ENCODE measurements at places on chromosomes 16 and 17.

DNA sequence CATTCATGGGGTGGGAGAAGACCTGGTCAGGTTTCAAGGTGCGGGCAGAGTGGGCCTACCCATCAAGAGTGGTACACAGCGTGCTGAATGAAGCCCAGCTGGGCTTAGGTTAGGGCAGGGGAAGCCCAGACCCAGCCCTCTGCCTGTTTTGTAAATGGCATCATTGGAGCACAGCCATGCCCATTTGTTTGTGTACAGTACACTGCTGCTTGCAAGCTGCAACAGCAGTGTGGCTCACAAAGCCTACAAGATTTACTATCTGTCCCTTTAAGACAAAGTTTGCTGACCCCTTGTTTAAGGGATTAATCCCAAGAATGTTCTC, 230.1 kb upstream of the TNRC6C start:
- DNase-seq: no peak

DNA sequence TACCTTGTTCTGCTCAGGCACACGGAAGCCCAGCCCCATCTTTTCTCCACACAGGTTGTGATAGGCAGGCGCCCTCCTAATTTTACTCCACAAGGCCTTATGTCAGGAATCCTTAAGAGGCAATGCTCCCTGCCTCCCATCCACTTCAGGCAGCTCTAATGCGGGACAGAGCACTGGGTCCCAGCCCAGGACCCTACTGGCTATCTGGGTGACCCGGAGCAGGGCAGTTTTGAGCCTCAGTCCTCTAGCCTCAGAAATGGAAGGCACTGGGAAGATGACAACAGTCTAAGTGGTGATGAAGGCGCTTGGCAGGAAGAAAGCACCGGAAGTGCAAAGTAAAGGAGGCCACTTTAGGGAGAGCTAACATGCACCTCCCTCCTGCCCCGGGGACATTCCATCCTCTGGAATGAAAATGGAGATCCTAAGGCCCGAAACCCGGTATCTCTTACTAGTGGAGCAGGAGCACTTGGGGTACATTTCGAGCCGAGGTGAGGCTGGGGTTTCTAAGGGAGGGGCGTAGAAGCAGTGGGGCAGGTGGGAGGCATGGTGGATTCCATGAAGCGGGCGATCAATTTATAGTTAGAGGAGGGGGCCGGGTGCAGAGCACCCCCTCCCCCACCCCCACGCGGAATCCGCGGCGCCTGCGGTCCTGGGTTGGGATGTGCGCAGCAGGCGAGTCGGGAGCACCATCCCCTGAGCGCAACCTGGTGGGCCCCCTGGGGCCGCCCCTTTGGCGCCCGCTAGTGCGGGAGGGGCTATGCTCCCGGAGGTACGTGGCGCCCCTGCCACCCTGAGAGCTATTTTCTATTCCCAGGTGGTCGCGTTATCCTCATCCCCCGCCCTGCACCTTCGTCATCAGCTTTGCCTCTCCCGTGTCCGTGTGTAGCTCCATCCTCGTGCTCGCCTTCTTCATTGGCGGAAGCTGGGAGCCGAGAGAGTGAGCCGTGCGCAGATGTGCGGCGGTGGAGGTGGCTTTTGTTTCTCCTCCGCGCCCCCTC, 4.9 kb downstream of the MT1F start:
- no peak for DNase-seq

- peak; percentile 31 for DNase-seq
Measured at GRCh38 chr17:38352245-38353085, 821 bp downstream of the SOCS7 start.

GRCh38 chr17:48030531-48030930, 7.1 kb downstream of the COPZ2 start:
- no peak for DNase-seq

- DNase-seq: no peak
Measured at GRCh38 chr16:86025706-86026105, 126.7 kb downstream of the IRF8 start.

DNA sequence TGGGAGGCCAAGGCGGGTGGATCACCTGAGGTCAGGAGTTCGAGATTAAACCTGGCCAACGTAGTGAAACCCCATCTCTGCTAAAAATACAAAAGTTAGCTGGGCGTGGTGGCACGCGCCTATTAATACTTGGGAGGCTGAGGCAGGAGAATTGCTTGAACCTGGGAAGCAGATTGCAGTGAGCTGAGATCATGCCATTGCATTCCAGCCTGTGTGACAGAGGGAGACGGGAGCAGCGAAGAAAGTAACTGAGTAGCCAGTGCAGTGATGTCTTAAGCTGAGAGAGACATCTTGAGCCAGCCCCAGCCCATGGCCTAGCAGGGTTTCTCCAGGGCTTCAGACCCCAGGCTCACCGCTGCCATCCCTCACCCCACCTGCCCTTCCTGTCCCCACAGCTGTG, 9.8 kb upstream of the SMIM5 start:
- no peak for DNase-seq

GRCh38 chr17:16516594-16517051, 24.6 kb upstream of the LRRC75A start:
- peak; percentile 46 for DNase-seq

- no peak for DNase-seq
Measured at GRCh38 chr17:61127960-61128359, 271.7 kb upstream of the TBX2 start.

GRCh38 chr16:751152-752006, 9.2 kb upstream of the MSLN start:
- no peak for DNase-seq

DNA sequence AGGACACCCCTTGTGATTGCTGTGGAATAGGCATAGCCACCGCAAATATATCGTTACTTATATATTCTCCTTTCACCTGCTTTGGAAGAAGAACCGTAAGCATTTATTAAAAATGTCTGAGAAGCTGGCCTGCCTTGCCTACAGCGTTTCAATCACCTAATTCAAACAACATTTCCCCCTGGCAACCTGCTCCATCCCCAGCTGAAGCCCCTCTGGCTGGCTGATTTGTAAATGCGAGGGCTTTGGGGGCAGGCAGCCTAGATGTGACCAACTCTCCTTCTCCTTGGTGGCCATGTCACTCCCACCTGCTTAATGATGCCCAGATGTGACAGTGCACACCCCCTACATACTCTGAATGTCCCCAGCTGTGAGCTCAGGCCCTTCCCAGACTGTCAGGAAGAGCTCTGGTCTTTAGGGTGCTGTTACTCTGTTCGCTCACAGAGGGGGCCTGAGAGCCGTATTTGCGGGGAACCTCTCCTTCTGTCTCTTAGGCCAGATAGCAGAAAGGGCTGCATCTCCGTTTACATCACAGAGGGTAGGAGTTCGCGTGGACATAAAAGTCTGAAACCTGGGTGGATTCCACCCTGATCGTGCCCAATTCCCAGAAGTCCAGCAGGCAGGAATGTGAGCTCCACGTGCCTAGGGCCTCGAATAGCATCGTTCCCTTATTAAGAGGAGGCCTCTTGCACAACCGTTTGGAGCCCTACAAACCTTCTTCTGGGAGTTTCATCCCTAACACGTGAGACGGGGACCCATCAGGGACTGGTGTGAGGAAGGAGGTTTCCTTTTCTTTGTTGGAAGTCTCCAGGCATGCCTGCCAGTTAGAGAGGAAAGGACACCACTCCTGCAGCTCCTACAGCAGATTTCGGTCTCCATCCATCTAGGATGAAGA, 2.4 kb upstream of the SDK2 start:
- DNase-seq: no peak

DNA sequence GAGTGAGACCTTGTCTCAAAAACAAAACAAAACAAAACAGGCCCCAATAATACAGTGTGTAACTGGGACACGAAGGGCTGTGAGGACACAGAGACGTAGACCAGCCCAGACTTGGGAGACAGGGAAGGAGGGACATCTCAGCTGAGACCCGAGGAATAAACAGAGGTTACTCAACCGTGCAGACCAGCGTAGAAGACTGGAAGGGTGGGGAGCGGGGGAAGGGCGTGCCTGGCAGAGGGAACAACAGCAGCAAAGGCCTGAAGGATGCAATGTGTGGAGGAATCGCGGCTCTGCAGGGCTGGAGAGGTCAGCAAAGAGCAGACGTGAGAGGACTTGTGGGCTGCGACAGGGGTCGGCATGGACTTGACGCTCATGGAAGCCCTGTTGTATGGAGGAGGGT, 11.6 kb upstream of the CES4A start:
- DNase-seq: no peak

DNA sequence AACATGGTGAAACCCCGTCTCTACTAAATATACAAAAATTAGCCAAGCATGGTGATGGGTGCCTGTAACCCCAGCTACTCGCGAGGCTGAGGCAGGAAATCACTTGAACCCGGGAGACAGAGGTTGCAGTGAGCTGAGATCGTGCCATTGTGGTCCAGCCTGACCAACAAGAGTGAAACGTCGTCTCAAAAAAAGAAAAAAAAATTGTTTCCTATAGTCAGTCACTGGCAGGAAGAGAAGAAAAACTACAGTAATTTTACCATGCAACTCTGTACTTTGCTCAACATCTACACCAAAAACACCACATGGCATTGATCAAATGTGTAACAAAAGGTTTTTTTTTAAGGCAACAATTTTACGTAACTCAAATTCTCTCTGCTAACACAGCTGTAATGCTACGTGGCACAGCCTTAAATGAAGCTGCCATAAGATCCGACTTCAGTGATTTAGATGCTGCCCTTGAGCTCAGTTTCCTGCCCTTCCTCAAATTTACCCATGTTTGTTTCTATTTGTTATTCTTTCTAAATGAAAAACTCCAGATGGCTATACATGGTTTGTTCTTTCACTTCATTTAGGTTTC, 40.2 kb downstream of the CNOT1 start:
- DNase-seq: no peak

- DNase-seq: no peak
Measured at GRCh38 chr16:80463326-80463725, 77.5 kb upstream of the DYNLRB2 start.

GRCh38 chr16:87584271-87584670, 18.0 kb upstream of the JPH3 start:
- no peak for DNase-seq

DNA sequence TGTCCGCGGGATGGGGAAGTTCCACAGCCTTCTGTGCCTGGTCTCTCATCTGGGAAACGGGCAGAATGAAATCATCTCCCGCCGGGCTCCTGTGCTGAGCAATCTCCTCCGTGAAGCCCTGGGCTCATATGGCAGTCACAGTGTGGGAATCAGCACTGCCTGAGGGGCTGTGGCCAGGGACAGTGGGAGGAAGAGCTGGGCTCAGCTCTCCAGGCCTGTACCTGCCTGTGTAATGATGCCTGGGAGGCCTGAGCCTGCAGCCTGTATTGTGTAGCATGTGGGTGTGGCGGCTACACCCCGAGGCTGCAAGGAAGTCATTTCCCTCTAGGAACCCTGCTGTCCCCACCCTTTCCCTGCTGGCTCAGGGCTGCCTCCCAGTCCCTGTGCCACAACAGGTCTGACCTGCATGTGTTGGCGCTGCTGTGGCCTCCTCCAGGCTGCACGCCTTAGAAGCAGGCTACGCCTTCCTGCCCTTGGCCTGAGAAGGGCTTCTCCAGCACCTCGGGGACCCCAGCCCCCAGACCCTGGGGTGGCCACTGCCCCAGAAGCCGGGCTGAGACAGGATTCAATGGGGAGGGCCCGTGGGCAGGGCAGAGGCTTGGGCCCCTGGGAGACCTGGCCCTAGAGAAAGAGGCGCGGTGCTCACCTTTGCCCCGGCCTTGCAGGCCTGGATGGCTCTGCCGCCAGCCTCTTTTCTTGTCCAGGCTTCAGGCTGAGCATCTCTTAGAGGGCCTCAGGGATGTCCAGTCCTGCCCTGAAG, 2.1 kb downstream of the ITGB4 start:
- DNase-seq: peak; percentile 69

- DNase-seq: no peak
Measured at GRCh38 chr16:88479793-88480760, 27.0 kb downstream of the ZFPM1 start.

- no peak for DNase-seq
Measured at GRCh38 chr16:16076423-16076813, 127.0 kb downstream of the ABCC1 start.

GRCh38 chr17:44912763-44913544, 2.3 kb downstream of the GFAP start:
- DNase-seq: no peak

DNA sequence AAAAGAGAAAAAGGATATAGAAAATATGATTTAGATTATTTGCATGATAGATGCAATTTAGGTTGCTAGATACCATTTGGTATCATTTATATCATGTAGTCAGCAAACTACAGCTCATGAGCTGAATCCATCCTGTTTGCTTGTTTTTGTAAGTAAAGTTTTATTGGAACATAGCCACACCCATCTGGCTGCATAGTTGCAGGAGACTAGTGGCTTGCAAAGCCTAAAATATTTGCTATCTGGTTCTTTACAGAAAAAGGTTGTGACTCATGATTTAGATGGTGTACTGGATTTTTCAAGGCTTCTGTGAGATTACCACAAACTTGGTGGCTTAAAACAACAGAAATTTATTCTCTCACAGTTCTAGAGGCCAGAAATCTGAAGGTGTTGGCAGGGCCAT, 49.9 kb downstream of the MAP2K4 start:
- DNase-seq: peak; percentile 65

DNA sequence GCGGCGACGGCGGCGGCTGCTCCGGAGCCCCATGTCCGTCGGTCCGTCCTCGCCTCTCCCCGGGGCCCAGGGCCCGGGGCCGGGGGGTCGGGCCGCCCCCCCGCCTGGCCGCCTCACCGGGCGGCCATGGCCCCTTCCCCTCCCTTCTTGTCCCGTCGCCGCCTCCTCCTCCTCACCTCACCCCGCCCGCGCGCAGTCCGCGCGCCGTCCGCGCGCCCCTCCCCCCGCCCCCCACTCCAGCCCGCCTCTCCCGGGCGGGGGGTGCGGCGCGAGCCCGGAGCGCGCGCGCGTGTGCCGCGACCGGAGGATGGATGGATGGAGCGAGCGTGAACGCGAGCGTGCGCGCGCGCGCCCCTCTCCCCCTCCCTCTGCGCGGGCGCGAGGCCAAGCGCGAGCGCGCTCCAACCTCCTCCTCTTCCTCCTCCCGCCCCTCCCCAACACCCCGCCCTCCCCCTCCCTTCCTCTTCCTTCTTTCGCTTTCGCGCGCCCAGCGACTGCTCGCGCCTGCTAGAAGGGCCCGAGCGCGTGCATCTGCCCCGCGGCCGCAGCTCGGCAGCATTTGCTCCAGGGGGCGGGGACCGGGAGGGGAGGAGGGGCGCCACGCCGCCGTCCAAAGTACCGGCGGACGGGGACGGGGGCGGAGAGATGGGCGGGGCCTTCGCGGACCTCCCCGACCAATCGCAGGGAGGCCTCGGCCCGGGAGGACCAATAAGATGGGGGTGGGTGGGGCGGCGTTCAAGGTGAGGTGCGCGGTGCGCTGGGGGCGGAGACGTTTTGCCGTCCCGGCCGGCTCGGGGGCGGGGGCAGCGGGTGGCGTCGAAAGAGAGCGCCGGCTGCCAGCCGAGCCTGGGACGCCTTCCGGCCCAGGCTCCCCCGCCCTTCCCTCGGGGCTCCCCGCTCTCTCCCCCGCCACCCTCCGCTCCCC, at the start of gene ATXN7L3:
Gene ATXN7L3, minus strand, starts transcription at position 332 of the 925 bp plus-strand sequence. CDS start 1,814 bp downstream, outside the sequence.
- DNase-seq: peak; percentile 98

Measured in mammary epithelial cell (primary cell).